ENCODE measurements at places on chromosomes 6 and 20.

DNA sequence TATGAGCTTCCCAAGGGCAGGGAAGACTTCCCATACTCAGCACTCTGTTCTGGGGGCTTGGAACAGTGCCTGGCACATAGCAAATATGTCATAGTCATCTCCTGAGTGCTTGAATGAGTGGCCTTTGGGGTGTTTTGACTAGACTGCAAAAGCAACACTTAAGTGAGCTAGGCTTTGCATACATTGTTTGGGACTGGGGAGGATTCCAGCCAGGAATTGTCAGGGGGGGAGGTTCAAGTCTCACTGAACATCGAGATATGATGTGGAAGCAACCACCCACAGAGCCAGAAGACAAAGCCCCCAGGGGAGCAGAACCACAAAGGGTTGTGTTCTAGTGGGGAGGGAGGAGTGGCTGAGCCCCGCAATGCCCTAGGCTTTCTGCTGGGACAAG lies 98.4 kb downstream of the SYCP2 start:
- DNase-seq, result no peak

DNA sequence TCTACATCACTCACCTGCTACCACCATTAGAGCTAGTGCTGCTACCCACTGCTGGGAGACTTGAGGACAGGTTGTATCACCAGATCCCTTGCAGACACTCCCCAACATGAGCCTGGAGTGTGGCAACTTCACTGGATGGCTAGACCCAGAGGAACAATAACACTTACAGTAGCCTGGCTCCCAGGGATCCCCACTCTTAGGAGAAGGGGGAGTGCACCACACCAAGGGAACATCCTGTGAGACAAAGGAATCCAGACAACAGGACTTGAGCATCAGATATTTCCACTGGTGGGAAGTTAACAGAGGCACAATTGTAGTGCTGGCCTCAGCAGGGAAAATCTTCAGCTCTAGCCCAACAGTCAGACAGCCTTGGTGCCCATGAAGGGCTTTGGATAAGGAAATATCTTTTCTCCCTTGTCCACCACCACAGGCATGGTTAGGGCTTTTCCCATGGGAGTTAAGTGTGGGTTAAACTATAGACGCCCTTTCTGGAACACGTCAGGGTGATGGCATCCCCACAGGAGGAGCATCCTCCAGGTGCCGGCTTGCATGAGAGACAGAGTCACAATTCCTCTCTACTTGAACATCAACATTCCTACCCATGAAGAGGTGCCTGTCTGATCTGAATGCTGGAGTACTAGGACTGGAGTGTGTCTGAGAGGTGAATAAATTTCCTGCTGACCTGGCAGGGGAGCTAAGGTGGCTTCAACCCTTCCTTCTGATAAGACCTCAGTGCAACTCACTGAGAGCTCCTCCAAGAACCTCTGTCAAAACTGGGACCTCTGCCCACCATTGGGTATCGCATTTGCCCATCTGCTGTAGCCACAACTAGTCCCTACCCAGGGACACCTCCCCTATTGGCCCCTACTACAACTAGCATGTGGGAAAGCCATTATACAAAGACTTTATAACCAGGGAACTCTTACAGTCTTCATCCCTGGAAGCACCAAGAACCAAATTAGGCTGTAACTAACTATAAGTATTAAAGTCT lies 55.4 kb upstream of the SIRPG start:
- no peak for DNase-seq

DNA sequence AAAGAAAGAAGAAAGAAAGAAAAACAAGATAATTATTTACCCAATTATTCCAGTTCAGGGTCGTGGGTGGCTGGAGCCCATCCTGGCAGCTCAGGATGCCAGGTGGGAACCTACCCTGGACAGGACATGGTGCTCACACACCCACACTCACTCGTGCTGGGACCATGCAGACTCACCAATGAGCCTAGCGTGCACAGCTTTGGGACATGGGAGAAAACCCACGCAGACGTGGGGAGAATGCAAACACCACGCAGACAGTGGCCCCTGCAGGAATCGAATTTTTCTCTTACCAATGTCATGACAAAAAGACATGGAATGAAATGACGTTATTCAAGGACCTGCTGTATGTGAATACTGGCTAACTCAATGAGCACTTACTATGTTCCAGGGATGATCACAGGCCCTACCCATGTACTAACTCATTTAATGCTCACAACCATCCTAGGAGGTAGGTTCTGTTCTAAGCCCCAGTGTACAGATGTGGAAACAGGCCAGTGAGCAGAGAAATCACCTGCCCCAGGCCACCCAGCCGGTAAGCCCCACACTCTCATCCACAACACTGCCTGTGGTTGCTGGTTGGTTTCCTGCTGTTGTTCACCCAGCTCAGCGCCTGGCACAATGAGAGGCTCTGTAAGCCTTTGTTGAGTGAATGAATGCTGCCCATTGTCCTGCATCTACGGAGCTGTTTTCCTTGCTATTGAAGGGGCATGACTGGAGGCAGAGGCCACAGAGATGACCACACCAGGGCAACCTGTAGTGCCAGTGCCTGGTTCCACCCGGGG lies 6.8 kb upstream of the PI16 start:
- no peak for DNase-seq

GRCh38 chr6:167690931-167691330 lies 135.8 kb upstream of the AFDN start:
- no peak for DNase-seq

DNA sequence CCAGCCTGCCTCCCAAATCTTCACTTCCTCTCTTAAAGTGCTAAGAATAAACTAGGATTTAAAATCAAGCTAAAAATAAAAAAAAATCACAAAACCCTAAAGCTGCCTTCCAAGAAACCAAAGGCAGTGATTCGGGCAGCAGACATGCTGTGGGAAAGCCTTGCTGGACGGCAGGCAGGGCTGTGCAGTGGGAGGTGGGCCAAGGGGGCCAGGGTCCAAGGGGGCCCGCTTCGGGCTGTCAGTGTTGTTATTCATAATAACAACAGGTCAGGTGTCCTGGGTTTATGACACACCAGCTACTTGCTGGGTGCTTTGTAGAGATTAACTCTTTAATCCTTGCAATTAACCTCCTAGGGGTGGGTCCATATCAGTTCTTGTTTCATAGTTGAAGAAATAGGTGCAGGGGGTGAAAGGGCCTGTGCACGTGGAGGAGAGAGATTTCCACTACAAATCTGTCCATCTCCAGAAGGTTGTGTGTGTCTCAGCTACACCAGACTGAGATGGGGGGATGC lies 40.4 kb downstream of the CD40 start:
- DNase-seq, result no peak

GRCh38 chr6:108966855-108967755 lies 118.9 kb downstream of the ARMC2 start:
- no peak for DNase-seq

GRCh38 chr6:46917002-46917545 lies 4.7 kb downstream of the ADGRF5 start:
- DNase-seq, result no peak

DNA sequence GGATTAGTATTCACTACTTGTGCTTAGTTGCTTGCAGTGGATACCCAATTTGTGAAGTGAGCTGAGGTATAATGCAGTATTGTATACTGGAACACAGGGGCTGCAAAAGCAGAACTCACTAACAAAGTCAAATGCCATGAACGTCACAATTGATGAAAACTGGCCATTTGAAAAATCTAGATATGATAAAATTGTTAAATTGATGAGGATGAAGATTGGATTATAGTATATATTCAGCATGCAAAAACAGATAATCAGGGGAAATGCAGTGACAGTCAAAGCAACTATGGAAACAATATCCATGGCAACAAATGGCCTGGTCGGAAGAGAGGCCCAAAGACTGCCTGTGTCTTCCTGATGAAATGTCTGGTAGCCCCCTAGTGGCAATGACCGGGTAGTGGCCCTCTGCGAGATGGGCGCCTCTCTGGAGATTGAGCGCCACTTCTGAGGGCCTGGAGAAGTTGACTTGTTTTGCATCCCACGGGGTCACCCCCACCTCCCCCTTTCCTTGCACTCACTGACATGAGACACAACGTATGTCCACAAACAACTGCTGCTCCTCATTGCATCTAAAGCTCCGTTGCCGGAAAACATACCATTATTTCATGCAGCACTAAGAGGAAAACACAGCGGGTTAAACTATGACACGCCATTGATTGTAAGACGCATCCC lies 43.6 kb downstream of the C6orf15 start:
- DNase-seq, result peak; percentile 49

DNA sequence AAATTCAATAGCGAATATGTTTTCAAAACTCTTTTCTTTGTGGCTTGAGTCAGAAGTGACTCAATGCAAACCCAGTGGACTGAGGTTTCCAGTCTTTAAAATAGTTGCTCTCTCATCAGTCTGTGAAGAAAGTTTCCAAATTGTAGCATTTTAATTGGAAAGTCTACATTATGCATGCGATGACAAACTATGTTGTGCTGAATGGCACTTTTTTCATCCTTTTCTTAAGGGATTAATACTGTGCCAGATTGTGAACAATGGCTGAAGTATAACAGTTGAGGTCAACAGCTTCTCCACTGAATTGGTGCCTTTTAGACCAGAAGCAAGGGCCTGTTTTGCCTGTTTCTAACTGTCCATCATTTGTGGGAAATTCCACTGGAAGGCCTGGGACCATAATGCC lies 377.1 kb downstream of the BTBD9 start:
- DNase-seq, result no peak

GRCh38 chr20:48040491-48040890 lies 255.2 kb upstream of the SULF2 start:
- no peak for DNase-seq
